ENCODE measurements at places on chromosomes 6 and 20.
A peak's percentile ranks its signal among the peaks of the same experiment; 100 is the strongest.

- no peak for DNase-seq
These were observed 14.7 kb downstream of the FKBP1A start for GRCh38 chr20:1377984-1378734.

DNA sequence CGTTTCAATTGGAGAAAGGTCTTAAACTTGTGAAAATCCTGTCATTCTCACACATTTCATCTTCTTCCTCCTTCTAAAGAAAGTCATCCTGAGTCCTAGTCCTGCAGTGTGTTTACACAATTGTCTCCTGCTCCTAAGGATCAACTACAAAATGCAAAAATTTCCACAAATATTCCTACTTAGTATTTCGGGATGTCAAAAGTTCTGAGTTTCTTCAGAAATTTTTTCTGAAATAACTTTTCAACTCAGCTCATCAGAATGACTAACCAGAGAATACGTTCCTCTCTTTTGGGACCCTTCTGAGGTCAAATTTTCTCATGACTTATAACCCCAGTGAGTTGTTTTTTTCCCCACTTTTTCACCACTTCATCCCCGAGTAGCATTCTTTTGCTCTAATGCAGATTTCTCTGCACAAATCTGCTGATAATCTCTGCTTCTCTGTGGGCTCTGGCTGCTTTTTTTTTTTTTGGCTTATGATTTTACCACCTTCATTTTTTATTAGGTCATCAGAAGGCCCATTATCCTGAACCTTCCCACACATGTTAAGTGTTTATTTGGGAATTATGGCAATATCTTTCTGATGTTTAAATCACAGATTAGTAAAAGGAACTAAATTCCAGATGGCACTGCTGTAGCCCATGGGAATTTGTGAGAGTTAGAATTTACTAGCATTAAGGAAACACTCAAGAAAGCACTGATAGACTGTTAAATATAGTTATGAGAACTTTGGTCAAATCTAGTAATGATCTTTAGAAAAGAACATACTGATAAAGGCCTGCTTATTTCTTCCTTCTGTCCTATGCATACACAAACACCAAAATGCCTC lies 41.4 kb downstream of the MAP3K5 start:
- DNase-seq = no peak

DNA sequence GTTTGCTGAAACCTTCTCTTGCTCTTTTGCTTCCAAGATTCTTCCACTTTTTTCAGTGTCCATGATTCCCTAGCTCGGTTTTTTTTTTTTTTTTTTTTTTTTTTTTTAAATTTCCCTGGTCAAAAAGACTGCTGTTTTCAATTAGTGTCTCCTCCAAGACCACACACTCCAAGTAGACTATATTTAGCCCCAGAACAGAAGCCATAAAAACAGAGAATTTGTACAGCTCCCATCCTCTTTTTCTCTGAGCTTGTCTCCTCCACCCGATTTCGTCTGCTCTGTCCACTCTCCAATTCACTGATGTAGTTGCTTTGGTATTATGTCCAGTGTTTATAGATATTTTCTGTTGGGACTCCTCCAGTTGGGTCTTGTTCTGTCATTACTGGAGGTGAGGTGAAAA lies 37.6 kb downstream of the RSPH3 start:
- DNase-seq = no peak

DNA sequence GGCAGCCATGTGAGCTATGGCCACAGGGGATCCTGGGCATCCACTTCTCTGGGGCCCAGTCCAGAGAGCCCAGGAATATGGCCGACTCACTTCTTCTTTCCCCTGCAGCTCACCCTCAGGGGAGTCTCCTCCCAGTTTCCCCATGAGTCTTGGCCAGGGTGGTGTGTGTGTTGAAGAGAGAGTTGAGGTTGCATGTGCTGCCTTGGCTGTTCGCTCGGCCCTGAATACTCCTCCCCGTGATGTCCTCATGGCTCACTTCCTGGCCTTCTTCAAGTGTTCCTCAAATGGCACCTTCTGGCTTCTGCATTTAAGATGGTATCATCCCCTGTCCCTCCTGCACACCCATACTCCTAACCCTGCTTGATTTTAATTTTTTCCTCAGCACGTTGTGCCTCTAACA lies 3.2 kb upstream of the TREML1 start:
- DNase-seq = no peak

- no peak for DNase-seq
These were observed 62.0 kb downstream of the EZR start for GRCh38 chr6:158756977-158757752.

GRCh38 chr6:133115946-133116345 lies 125.2 kb upstream of the EYA4 start:
- DNase-seq = no peak

DNA sequence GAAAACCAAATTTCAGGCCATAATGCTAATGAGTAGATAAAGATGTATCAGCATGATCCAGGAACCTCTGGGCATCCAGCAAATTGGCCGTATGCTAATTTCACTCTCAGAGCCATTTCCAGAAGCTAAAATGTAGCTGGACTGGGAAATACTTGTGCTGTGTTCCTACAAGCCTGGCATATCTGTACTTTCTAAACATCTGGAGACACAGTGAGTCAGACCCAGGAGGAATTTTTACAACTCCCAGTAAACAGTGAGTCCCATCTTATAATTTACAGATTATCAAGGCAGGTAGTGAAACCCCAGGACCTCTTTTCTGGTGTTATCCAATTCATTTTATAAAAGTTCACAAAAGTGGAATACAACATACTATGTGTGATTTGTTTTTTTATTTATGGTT lies 683.0 kb upstream of the ADGRB3 start:
- DNase-seq = no peak

GRCh38 chr6:53938810-53939209 lies 144.0 kb downstream of the LRRC1 start:
- no peak for DNase-seq

- DNase-seq = no peak
These were observed 24.3 kb upstream of the TAB2 start for GRCh38 chr6:149293244-149293643.

- DNase-seq = no peak
These were observed 68.4 kb downstream of the RREB1 start for GRCh38 chr6:7176208-7176607.

GRCh38 chr6:18242062-18242851 lies 22.1 kb downstream of the DEK start:
- DNase-seq = no peak

DNA sequence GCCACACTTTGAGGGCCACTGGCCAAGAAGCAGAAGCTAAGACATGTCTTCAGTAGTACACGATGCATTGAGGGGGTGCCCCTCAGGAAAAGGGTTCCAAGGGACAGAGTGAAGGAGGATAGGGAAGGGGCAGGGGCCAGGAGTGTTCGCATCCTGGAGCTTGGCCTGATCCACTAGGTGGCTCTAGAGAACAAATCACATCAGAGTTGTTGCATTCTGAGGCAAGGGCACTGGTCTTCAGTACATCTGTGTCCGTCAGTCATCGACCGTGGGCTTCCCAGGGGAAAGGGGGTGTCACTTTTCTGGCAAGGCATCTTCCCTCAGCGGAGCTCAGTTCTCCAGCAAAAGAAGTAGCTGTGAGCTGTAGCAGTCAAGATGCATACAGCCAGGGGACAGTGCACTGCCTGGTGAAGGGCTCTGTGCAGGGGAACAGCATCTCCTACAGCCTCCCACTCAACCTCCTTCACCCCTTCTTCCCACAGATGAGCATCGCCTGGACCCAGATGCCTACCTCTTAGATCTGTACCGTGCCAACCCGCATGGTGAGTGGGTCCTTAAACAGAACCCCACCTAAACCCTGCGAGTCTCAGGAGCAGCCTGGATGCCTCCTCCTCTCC lies 47.8 kb downstream of the ARHGAP40 start:
- no peak for DNase-seq

DNA sequence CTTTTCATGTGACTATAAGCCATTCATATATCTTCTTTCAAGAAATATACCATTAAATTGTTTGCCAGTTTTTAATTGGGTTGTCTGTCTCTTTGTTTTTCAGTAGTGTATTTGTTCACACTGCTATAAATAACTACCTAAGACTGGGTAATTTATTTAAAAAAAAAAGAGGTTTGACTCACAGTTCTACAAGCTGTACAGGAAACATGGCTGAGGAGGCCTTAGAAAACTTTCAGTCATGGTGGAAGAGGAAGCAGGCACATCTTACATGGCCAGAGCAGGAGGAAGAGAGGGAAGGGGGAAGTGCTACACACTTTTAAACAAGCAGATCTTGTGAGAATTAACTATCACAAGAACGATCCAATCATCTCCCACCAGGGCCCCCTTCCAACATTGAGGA lies 255.3 kb downstream of the EPM2A start:
- DNase-seq = no peak

DNA sequence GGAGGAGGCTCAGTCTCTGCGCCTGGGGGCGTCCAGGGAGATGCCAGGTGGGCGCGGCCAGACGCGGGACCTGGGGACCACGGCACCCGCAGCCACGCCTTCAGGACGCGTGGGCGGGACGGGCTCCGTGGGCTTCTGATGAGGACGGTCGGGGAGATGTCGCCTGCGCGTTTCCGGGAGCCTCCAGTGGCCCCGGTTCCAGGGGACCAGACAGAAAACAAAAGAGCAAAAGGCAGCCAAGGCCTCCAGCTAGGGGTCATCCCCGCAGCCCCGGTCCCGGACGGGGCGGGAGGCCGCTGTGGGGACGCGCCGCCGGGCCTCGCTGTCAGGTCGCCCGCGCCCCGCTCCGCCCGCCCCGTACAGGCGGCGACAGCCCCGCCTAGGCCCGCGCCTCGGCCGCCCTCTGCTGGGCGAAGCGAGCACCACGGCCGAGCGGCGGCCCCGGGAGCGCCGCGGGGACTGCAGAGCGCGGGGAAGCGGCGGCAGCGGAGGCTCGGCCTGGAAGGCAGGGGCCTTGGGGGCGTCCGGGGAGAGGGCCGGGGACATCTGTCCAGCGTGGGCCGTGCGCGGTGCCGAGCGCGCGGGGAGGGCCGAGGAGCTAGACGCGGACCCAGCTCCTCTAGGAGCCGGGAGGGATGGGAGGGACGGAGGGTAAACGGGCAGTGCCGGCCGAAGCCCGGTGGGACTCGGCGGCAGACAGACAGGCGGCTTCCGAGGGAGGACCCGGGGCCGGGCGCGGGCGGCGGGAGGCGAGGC lies 48.7 kb downstream of the TMEM242 start:
- peak; percentile 57 for DNase-seq

GRCh38 chr20:9031991-9032390 lies 36.9 kb upstream of the PLCB4 start:
- DNase-seq = no peak

DNA sequence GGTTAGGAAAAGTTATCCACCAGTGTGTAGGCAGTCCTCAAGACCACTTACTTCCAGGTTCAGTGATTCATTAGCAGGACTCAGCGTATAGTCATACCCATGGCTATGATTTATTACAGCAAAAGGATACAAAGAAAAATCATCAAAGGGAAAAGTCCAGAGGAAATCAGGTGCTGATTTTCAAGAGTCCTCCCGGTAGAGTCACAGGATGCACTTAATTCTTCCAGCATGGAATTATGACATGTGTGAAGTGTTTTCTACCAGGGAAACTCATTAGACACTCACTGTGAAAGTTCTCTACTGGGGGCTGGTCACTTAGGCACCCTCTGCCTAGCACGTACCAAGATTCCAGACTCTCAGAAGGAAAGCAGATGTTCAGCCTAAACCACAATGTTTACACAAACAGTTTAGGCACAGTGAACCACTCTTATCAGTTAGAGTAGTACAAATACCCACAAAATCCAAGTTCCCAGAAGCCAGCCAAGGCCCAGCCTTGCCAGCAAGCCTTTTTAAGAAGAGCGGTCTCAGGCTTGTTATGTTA lies 10.2 kb downstream of the WFDC3 start:
- no peak for DNase-seq

- DNase-seq = no peak
These were observed 190.1 kb upstream of the VGLL2 start for GRCh38 chr6:117075218-117075617.

- no peak for DNase-seq
These were observed 3.4 kb downstream of the TEAD3 start for GRCh38 chr6:35493307-35493983.

GRCh38 chr6:131117878-131118277 lies 17.4 kb upstream of the AKAP7 start:
- DNase-seq = no peak

- no peak for DNase-seq
These were observed 9.7 kb downstream of the MAPRE1 start for GRCh38 chr20:32829311-32830005.

DNA sequence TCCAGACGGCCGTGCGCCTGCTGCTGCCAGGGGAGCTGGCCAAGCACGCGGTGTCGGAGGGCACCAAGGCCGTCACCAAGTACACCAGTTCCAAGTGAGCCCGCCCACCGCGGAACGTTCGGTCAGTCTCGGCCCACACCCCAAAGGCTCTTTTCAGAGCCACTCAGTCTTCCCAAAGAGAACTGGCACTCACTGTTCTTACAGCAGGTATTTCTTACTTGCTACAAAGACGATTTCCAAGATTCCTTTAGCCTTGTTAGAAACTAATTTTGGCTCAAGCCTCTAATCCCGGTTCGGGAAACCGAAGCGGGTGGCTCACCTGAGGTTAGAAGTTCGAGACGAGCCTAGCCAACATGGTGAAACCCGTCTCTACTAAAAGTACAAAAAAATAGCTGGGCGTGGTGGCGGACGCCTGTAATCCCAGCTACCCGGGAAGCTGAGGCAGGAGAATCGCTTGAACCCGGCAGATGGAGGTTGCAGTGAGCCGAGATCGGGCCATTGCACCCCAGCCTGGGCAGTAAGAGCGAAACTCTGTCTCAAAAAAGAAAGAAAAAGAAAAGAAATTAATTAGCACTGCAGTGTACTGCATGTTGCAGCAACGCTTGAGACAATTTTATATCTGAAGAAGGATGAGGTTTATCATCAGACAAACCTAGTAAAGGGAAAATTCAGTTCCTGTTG lies 73.1 kb downstream of the OR2B2 start:
- DNase-seq = no peak

GRCh38 chr20:61933951-61934715 lies 131.5 kb downstream of the TAF4 start:
- DNase-seq = no peak

- no peak for DNase-seq
These were observed 127.4 kb downstream of the CD24 start for GRCh38 chr6:106847116-106847515.

GRCh38 chr6:137264311-137265075 lies 45.3 kb upstream of the IFNGR1 start:
- no peak for DNase-seq

- no peak for DNase-seq
These were observed 37.0 kb downstream of the NFATC2 start for GRCh38 chr20:51505566-51505965.

DNA sequence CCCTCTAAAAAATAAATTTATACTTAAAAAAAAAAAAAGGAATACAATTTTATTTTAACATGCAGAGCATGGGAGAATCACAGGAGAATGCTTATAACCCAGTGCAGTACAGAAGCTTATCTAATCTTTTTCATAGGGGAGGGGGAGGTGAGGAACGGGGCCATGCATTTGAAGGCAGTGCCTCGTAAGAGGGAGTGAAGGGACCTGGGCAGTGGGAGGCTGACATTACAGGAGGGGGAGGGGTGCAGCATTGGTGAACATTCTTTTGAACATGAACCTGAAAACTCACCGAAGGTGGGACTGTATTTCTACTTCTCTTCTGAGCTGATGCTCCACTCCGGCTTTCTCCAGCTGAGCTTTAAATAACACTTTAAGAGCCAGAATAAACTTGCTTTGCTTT lies 9.3 kb downstream of the AURKA start:
- no peak for DNase-seq

GRCh38 chr20:10992731-10993130 lies 318.9 kb upstream of the JAG1 start:
- DNase-seq = no peak

- no peak for DNase-seq
These were observed 114.8 kb downstream of the SCML4 start for GRCh38 chr6:107709341-107709740.

- no peak for DNase-seq
These were observed 94.9 kb upstream of the MTHFD1L start for GRCh38 chr6:150770637-150771036.
